ENCODE measurements at places on chromosomes 3 and 15.

DNA sequence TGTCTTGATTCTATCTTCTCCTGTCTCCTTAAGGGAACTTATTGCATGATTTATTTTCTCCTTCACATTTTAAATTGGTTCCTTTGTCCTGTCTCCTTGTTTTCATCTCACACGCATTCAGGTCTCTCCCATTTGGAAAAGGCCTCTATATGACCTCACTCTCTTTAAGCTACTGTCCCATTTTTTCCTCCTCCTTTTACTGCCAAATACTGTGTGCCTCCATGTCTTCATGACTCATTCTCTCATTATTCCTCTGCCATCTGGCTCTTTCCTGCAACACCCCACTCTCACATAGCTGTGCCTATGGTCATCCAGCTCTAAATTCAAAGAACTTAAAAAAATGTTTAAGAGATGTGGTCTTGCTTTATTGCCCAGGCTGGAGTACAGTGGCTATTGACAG, 48.0 kb downstream of the TYRO3 start:
- DNase-seq = no peak

- DNase-seq = no peak
These were observed 38.8 kb upstream of the MLF1 start for GRCh38 chr3:158532099-158532734.

GRCh38 chr3:129487183-129487867, 41.1 kb upstream of the RHO start:
- DNase-seq = no peak

GRCh38 chr3:37766797-37767776, 94.6 kb upstream of the CTDSPL start:
- no peak for DNase-seq

- DNase-seq = no peak
These were observed 24.5 kb upstream of the SOX2 start for GRCh38 chr3:181687190-181687589.

DNA sequence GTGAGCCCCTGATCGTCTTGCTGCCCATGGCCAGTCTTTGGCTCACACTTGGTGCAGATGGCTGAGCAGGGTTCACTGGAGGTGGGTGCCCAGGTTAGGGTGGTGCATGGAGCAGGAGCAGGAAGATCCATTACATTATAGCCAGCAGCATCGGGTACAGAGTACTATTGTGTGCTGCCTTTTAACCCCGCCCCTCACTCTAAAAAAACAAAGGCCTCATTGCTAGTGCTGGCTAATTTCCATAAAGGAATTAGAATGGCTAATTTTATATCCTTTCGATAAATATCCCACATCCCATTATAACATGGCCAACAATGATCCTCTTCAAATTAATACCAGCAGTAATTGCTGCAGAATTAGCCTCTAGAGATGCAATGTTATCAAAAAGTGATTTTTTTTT, 45.8 kb upstream of the PPP4R2 start:
- DNase-seq = no peak

DNA sequence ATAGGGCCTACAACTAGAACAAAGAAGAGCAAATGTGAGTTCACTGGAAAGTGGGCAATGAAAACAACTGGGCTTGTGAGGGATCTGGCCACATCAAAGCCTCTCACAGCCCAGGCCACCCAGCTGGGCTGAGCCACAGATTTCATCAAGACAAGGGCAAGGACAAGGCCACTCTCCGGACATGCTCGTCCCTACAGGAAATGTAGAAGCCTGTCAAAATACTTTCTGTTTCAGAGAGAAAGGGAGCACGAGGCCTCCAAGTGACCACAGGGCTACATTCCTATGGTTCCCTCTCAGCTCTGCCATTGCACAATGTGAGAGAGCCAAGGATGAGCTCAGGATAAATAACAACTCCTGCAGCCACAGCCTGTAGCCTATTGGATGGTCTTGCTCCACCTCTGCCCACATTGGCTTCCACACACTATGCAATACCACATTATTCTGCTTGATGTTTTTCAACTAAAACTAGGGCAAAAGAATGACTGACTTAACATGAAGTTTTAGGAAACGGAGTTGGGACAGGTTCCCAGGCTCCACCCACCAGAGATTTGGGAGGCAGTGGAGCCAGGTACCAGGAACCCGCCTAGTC, 12.1 kb downstream of the TBC1D2B start:
- DNase-seq = no peak

GRCh38 chr3:112607863-112608262, 33.1 kb downstream of the CCDC80 start:
- no peak for DNase-seq

DNA sequence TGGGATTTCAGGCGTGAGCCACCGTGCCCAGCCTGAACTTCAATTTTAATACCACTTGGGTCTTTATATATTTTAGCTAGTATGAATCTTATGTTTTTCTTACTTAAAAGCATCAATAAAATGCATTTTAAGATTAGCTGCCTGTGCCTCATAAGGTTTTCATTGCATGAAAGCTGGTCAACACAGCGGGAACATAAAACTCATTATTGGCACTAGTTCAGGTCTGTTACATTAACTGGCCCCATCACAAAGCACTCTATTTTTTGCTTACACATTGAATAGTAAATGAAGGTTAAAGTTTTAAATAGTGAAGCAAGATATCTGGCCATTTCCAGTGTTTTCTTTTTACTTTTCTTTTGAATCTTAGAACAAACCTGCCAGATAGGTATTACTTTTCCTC, 145.6 kb upstream of the LYSMD4 start:
- DNase-seq = no peak

- DNase-seq = no peak
These were observed 21.2 kb upstream of the XIRP1 start for GRCh38 chr3:39213613-39214012.

DNA sequence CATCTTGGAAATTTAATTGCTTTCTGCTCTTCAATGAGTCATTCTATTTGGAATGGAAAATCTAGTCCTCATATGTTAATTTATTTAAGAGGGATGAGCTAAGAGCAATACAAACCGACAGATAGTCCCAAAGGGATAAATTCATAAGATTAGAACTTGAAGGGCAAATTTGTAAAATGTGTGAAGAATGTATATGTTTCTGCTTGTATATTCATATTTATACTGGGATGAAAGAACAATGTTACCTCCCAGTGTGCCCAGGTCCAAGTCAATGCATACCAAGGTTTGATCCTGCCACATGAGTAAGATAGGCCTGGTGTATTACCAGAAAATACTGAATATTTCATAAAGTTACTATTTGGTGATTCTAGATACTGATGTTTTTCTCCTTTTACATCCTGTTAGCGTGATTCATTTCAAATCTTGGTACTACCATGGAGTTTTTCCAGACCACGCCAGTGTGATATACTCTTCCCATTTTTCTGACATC, 255.6 kb upstream of the SEMA6D start:
- DNase-seq = no peak

GRCh38 chr3:18035641-18036449, 293.4 kb upstream of the TBC1D5 start:
- DNase-seq = no peak

- DNase-seq = no peak
These were observed 129.4 kb downstream of the DLG1 start for GRCh38 chr3:197169028-197169427.

GRCh38 chr3:156723182-156723619, 48.8 kb downstream of the TIPARP start:
- no peak for DNase-seq

GRCh38 chr3:4656059-4656458, 162.9 kb downstream of the ITPR1 start:
- no peak for DNase-seq

DNA sequence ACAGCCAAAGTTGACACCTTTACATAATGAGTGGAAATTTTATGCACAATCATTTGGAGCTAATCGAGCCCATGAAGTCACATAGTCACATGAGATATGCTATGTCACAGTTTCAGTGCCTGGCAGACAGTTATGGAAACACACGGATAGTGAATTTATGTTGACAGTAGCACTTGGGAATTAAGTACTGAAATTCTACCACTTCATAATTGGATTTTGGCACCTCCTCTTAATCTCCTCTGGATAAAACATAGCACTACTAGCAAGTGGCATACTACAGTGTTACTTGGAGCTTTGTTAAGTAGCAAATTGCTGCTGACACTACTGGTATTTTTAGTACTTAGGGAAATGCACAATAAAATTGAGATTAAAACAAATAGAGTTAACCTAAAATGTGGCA, 1679.4 kb downstream of the OTOL1 start:
- no peak for DNase-seq

DNA sequence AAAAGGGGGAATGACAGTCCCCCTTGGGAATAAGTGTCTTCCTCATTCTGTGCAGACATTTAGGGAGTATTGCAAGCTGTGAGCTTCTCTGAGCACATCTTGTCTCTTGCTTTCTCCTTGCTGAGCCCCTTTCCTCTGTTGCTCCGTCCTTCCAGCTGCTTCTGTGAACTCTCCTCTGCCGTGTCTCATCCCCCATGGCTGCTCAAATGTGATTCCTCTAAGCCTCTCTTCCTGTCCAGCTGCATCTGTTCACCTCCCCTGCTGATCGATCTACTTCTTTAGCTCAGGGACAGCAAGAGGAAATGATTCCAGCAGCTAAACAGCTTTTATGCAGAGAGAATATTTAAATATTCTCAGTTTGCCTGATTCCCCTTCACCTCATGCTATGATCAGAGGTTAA, 328.0 kb upstream of the DNAJC19 start:
- DNase-seq = no peak

- no peak for DNase-seq
These were observed 24.0 kb downstream of the GOLIM4 start for GRCh38 chr3:168071591-168072322.

GRCh38 chr3:162171970-162172369, 675.4 kb downstream of the OTOL1 start:
- no peak for DNase-seq

DNA sequence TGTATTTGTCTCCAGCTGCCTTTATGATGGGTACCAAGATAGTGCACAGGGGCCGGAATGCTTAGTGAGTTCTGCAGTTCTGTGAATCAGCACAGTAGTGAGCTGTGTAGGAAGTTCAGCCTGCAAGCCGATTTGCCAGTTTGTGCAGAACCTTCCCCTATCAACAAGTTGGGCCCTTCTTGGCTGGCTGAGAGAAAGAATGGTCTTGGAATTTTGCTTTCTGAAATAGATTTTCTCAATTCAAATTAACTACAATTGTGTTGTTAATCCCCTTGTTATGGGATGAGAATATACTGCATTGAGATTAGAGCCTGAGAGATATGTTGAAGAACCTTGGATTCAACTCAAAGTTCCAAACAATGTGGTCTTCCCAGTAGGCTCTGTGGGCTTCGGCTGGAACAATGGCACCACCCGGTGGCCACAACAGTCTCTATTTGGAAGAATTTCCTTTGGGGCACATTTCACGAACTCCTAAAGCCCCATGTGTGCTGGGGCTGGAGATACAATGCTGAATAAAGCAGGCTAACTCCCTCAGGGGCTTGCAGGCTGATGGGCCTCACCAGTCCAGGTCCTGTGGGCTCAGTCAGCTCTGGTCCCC, 59.1 kb downstream of the TRIM42 start:
- no peak for DNase-seq

GRCh38 chr15:33699691-33700447, 268.4 kb upstream of the CHRM5 start:
- DNase-seq = no peak

DNA sequence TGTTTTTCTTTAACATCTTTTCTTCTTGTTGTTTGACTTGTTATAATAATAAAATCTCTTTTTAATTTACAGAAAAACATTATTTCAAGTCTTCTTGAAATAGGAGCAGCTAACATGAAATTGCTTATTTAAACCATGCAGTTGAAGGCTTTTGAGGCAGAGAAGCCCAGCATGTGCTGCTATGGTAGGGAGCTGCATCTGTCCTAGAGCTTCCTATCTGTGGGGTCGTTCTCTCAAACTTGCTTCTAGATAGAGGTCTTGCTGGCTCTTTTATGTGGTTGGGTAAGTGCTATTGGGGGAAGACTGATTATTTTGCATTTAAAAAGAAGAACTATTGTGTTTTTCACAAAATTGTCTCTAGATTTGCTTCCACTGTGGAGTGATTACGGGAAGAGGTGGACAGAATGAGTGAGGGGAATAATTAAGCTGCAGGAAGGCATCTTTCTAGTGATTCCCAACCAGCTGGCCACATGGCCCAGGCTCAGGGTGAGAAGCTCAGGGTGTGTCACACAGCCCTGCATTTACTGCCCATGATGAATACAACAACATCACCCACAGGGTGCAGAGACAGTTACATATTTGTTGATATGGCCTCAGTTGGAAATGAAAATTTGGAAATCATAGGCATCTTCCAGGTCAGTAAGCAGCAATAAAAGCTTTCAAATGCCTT, 98.7 kb downstream of the CHST2 start:
- DNase-seq = no peak

- no peak for DNase-seq
These were observed 5.7 kb downstream of the ATP13A3 start for GRCh38 chr3:194481103-194481502.

Data from CD4-positive, alpha-beta T cell treated with Interleukin-6 for 4 hours (primary cell).